Pancreas (tissue), 10 donors: ENCODE measurements at places on chromosomes 12 and 14.

DNA sequence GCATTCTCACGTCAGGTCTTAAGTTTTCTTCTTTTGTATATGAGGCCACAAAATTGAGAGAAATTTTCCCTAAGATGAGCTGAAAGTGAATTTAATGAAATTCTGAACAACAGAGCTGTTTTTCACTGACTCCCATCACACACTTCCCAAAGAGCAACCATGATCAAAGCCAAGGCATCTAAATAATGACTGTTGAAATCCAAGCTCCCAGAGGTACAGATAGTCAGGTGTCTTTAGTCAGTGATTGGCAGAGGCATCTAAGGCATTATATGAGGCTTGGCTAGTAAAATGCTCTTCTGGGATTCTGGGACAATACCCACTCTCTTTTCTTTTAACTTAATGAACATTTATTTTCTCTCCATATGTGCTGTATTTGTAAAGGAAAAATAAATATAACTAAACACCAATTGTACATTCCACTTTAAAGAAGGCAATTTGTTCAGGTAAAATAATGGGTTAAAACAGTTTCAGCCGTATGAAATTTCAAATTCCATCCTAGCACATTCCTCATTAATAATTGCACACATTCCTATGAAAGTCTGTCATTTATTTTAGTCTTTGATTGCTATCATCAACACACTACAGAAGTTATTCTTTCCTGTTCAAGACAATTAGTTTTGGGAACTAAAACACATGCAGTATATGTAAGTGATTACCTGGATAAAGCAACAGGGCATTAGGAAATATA is 871 bp upstream of the SSTR1 start:
- no peaks in the 10 kb centered on the region for H3K36me3 ChIP-seq
- no peaks in the 10 kb centered on the region for H3K4me1 ChIP-seq
- DNase-seq, result no peak
- no peaks in the 10 kb centered on the region for H3K27me3 ChIP-seq
- peak overlapping the region; percentile 81 for H3K27ac ChIP-seq
- peak overlapping the region; percentile 55 for H3K4me3 ChIP-seq

DNA sequence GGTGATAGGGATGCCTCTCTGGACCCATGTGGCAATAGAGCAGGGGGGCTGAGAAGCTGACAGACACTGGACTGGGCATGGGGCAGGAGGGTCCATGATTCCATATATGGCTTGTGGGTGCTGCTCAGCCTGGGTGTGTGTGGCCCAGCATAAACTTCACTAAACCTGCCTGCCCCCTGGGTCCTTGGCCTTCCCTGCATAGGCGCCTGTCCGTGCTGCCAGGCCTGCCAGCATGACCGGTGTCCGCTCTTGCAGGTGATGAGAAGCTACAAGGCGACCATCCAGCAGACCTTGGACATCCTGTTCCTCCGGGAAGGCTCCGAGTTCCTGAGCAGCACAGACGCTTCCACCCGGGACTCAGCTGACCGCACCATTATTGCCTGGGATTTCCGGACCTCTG is 61.6 kb downstream of the BEGAIN start:
- H3K4me3 ChIP-seq, result no peak overlapping the region
- H3K4me1 ChIP-seq, result no peaks in the 10 kb centered on the region
- no peaks in the 10 kb centered on the region for H3K36me3 ChIP-seq

GRCh38 chr12:78385541-78385940 is 479.0 kb upstream of the SYT1 start:
- no peak overlapping the region for H3K27ac ChIP-seq
- H3K4me3 ChIP-seq, result no peak overlapping the region
- no peaks in the 10 kb centered on the region for H3K36me3 ChIP-seq
- DNase-seq, result no peak
- H3K27me3 ChIP-seq, result no peaks in the 10 kb centered on the region

- no peaks in the 10 kb centered on the region for H3K27me3 ChIP-seq
- no peak overlapping the region for H3K27ac ChIP-seq
- H3K4me3 ChIP-seq, result no peak overlapping the region
- DNase-seq, result no peak
- no peaks in the 10 kb centered on the region for H3K36me3 ChIP-seq
Observed at GRCh38 chr12:62248873-62249272, 11.3 kb upstream of the USP15 start.

GRCh38 chr12:94020335-94020734 is 128.0 kb upstream of the PLXNC1 start:
- no peak overlapping the region for H3K27ac ChIP-seq
- no peak overlapping the region for H3K4me3 ChIP-seq
- no peaks in the 10 kb centered on the region for H3K27me3 ChIP-seq
- H3K36me3 ChIP-seq, result no peaks in the 10 kb centered on the region

DNA sequence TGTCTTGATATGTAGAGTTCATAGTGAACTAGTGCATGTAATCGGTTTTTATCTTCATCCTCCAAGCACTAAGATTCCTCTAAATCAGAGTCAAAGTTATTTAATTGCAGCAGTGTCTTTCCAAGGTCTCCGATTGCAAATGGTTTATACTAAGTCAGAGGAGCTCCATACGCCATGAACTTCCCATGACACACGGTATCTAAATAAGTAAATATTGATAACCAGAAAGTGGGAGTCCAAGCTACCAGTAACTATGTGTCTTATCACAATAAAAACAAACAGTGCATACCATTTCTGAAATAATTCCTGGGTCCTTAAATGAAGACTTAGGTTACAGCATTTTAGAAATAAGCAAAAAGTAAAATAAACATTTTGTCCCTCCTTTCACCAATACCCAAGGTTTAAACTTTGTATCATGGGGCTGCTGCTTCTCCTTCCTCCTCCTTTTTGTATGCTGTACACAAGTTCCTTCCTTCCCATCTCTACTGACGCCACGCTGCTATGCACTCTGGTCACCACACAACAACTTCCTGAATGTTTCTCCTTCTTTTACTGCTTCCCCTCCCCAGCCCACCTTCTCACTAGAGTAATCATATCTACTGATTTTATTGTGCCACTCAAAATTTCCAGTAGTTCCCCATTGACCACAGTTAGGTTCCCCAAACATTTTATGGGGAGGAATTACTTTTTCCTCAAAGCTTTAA is 10.7 kb downstream of the NR1H4 start:
- DNase-seq, result no peak
- H3K36me3 ChIP-seq, result no peaks in the 10 kb centered on the region
- H3K4me1 ChIP-seq, result no peaks in the 10 kb centered on the region
- H3K27me3 ChIP-seq, result no peaks in the 10 kb centered on the region
- H3K27ac ChIP-seq, result no peak overlapping the region

DNA sequence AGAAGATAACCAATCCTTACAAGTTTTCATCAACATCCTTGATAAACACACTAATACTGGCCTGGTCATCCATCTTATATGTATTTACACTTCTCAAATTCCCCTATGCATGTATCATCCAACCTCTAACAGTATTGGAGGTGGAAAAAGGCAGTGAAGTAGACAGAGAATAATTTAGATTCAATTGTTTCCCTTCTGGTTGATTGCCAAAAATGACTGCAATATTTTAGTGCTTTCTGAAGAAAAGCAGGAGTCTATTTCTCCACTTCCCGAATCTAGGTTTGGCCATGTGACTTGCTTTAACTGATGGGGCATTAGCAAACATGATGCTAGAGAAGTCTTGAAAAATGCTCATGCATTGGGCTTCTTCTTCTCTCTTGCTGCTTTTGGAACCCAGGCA is 78.3 kb upstream of the METAP2 start:
- H3K27me3 ChIP-seq, result no peaks in the 10 kb centered on the region
- no peak overlapping the region for H3K4me3 ChIP-seq
- no peaks in the 10 kb centered on the region for H3K36me3 ChIP-seq
- no peak overlapping the region for H3K27ac ChIP-seq
- no peaks in the 10 kb centered on the region for H3K4me1 ChIP-seq
- DNase-seq, result no peak

DNA sequence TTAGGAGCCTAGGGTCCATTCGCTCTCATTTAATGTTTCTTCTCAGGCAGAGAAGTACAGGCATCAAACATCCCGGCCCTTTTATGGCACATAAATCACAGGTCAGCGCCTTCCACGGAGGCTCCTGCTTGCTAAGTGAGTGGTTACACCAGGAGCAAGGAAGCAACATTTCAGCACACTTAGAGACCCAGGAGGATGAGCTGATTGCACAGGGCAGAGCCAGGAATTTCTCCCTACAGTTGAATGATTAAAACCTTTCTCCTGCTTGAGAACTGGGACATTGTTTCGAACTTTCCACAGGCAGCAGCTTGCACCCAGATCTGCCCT is 233.4 kb downstream of the SPTSSA start:
- H3K4me3 ChIP-seq, result no peak overlapping the region
- no peaks in the 10 kb centered on the region for H3K36me3 ChIP-seq
- no peak overlapping the region for H3K27ac ChIP-seq

DNA sequence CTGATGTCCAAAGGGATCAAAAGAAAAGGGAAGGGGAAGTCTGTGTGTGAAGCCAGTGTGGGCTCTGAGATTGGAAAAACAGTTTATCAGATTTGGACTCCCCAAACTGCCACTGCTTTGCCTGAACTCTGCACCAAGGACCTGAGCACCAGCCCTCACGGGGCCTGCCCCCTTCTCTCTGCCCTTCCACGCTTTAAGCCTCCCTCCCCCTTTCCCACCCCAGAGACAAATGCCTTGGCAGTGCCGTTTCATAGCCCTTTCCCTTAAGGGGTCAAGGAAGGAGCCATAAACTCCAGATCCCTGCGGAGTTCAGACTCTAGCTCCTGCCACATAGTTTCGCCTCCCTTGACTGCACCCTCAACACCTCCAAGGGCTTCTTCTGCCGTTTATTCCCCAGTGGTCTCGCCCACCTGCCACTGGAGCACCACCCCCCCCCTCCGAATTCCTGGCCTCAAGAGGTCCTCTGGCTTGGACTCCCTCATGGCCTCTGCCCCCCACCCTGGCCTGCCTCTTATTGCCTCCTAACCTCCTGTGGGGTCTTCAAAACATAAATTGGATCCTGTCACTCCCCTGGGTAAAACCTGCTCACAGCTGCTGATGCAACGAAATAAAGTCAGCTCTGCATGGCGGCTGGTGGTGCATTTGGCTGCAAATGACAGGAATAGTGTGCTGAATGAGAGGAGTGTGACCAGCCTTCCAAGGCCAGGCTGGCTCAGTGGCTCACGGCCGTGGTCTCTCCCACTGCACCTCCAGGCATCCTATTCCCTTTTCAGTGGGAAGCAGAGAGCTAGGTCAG is 18.8 kb downstream of the SLC25A29 start:
- no peak overlapping the region for H3K4me3 ChIP-seq
- no peaks in the 10 kb centered on the region for H3K36me3 ChIP-seq
- no peaks in the 10 kb centered on the region for H3K27me3 ChIP-seq
- no peak for DNase-seq
- no peaks in the 10 kb centered on the region for H3K4me1 ChIP-seq

- DNase-seq, result no peak
- H3K27me3 ChIP-seq, result no peaks in the 10 kb centered on the region
- no peak overlapping the region for H3K27ac ChIP-seq
- no peaks in the 10 kb centered on the region for H3K4me1 ChIP-seq
- no peaks in the 10 kb centered on the region for H3K36me3 ChIP-seq
Observed at GRCh38 chr12:104610513-104611235, 153.9 kb downstream of the CHST11 start.

GRCh38 chr14:65840118-65840751 is 427.7 kb downstream of the FUT8 start:
- no peaks in the 10 kb centered on the region for H3K27me3 ChIP-seq
- DNase-seq, result no peak

- no peak overlapping the region for H3K4me3 ChIP-seq
- H3K36me3 ChIP-seq, result no peaks in the 10 kb centered on the region
- no peaks in the 10 kb centered on the region for H3K4me1 ChIP-seq
- DNase-seq, result no peak
- no peak overlapping the region for H3K27ac ChIP-seq
Observed at GRCh38 chr12:129076441-129077320, 223.4 kb downstream of the GLT1D1 start.

DNA sequence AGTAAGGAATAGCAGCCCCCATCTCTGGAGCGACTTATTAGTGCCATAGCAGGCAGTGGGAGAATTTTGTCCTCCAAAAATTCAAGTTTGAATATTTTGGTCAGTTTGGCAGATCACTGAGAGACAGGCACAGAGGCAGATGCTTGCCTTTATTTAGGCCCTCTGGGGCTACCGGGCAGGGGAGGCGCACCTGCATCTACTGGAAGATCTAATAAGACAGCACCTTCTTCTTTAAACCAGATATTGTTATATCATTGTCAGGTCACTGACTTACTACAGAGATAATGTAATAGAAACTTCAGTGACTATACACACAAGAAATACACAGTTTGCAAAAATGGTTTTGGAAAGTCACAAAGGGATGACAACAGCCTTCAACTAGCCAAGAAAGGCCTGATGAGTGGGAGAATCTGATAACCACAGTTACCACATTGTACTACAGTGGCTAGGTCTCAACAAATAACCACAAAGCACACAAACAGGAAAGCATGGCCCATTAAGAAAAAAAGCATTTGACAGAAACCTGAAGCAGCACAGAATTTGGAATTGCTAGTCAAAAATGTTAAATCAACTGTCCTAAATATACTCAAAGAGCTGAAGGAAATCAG is 56.8 kb downstream of the CDK17 start:
- no peak for DNase-seq
- H3K27ac ChIP-seq, result no peak overlapping the region
- H3K36me3 ChIP-seq, result no peaks in the 10 kb centered on the region
- H3K4me3 ChIP-seq, result no peak overlapping the region
- no peaks in the 10 kb centered on the region for H3K4me1 ChIP-seq

- DNase-seq, result no peak
- H3K36me3 ChIP-seq, result no peaks in the 10 kb centered on the region
- no peaks in the 10 kb centered on the region for H3K4me1 ChIP-seq
- H3K27ac ChIP-seq, result no peak overlapping the region
- H3K4me3 ChIP-seq, result no peak overlapping the region
Observed at GRCh38 chr14:81261176-81261575, 40.4 kb upstream of the GTF2A1 start.

- H3K27ac ChIP-seq, result no peak overlapping the region
- H3K36me3 ChIP-seq, result no peaks in the 10 kb centered on the region
- H3K27me3 ChIP-seq, result no peaks in the 10 kb centered on the region
- no peak overlapping the region for H3K4me3 ChIP-seq
- no peak for DNase-seq
Observed at GRCh38 chr12:117377758-117378157, 16.3 kb upstream of the NOS1 start.

DNA sequence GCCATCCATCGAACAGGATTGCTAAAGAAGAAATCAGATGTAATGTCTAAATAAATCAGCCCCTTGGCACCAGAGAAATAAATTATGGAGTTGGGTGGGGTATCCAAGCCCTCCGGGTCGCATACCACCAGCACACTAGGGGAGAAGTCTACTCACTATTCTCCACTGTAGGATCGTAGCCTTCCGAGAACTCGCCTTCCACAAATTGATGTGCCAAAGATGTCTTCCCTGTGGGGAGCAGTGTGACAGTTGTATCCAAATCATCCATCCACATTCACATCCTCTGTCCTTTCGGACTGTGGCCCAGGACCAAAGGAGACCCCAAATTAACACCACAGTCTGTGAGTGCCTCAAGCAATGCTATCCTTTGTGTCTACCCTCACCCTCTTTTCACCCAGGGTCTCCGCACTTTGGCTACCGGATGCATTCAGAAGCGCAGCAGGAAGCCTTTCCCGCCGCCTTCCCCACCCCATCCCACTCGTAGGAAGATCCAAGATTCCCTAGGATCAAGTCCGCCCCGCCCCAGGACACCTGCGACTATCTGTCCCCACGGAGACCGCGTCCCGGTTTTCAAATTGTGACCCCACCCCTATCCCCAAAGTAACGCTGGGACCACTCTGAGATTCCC is 786 bp downstream of the RHEBL1 start:
- H3K27ac ChIP-seq, result no peak overlapping the region
- H3K4me3 ChIP-seq, result peak overlapping the region; percentile 52
- no peaks in the 10 kb centered on the region for H3K36me3 ChIP-seq
- peaks cover 4% of the 10 kb centered on the region for H3K4me1 ChIP-seq
- no peak for DNase-seq
- H3K27me3 ChIP-seq, result no peaks in the 10 kb centered on the region
